HFFc6 (cell line): ENCODE measurements at places on chromosomes 16 and 17.

DNA sequence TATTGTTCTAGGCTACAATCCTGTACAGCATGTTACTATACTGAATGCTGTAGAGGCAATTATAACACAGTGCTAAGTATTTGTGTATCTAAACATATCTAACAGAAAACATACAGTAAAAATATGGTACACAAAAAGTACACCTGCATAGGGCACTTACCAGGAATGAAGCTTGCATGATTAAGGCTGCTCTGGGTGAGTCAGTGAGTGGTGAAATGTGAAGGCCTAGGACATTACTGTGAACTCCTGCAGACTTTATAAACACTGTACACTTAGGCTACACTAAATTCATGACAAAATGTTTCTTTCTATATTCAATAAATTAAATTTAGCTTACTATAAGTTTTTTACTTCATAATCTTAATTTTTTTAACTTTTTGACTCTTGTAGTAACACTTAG lies 37.1 kb downstream of the AMFR start:
- DNase-seq: peak; percentile 45

DNA sequence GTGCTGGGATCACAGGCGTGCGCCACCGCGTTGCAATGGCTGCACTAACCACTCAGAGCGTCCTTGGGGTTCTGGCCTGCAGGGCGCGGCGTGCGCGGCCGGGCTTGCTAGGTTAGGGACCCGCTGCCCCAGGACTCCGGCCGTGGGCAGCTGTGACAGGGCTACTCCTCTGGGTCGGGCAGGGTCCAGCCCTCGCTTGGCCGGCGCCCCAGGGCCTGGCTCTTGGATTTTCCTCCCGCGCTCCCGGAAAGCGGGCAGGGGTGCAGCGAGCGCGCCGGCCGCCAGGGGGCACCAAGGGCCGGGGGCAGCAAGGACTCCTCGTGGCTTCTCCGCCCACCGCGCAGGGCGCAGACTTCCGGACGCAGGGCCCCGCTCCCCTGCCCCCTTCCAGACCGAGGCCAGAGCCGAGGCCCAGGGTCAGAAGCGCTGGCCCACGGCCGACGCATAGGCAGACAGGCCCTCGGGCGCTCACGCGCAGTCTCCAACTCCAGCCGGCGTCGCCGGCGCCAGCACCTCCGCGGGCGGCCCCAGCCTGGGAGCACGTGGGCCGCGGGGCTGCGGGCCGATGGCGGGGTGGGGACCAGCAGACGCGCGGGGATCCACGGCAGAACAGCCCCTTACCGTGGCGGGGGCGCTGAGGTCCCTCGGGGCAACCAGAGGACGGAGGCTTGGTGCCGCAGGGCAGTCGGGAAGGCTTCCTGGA lies 355 bp downstream of the TLE7 start:
- no peak for DNase-seq

GRCh38 chr16:46848768-46849764 lies 18.1 kb upstream of the C16orf87 start:
- no peak for DNase-seq

DNA sequence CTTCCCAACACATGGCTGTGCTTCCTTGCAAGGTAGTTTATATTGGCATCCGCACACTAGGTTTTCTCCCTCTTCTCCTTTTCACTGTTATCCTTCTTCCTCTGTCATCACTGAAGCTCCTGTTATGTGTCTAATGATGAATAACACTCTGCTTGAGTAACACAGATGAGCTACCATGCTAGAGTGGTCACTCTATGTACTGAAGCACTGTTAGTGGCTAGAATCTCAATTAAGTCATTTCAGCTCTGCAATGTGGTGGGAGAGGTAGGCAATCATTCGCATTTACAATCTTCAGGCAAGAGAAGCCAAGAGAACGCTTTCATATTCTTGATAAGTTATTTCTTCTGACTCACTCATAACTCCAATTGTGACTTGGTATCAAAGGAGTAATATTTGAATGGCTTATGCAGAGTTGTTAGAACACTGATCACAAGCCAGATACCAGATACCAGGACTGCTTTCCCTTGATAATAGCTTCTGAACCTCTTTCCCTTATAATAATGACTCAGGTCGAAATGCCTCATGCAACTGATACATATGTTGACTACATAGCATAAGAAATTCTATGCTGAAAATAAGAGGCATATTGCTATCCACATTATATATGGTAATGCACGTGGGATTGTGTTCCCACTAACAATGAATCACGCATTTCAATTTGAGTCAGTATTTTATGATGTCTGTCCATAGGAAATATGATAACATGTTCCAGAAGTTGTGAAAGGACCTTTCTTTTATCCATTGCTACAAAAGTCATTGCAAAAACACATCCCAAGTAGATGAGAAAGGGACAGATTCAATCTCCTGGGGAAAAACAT lies 158.0 kb upstream of the HS3ST3A1 start:
- no peak for DNase-seq

GRCh38 chr16:89168381-89169189 lies 3.0 kb upstream of the CDH15 start:
- DNase-seq: no peak

DNA sequence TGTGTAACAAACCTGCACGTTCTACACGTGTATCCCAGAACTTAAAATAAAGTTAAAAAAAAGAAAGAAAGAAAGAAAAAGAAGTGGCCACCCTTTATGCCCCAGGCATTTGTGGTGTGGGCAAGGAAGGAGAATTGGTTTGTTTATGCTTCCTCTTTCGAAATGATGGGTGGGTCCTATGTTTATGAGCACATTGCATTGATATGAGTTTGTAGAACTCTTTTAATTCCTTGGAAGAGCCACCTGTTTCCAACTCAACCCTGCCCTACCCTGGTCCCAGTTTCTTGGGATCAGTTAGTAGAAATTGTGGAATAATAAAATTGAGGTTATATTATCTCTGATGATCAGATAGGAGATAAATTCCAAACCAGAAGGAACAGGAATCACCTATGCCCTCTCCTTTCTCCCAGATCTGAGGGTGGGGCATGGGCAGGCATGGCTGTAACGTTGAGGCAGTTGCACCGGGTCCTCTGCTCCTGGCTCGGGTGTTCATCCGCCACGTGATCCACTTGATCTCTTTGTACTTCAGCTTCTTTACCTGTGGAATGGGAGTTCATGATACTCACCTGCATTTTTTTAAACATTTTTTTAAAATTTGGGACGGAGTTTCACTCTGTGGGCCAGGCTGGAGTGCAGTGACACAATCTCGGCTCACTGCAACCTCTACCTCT lies 15.9 kb downstream of the CHAD start:
- DNase-seq: peak; percentile 25

- DNase-seq: no peak
Measured at GRCh38 chr17:27477050-27477888, 21.0 kb downstream of the KSR1 start.

GRCh38 chr17:80796430-80796861 lies 195.2 kb upstream of the CHMP6 start:
- DNase-seq: no peak

- no peak for DNase-seq
Measured at GRCh38 chr17:57342963-57343589, 86.8 kb downstream of the MSI2 start.
